Amygdala (tissue), 56 donors: ENCODE measurements at places on chromosomes 3 and 15.

DNA sequence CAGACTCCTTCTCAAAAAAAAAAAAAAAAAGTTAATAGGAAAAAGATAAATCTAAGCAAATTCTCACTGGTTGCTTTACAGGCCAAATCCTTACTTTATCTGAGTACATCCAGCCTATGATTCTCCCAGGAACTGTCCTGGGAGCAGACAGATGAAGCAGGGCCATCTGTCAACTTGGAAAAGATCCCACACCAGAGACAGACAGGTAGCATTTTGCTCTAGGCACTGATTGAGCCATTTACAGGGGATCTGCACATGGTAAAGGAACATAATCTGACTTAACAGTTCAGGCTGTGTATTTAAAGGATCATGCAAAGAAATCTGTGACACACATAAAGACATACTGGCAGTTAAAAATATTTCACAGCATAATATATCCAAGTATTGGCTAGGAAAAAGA is 1006.5 kb downstream of the TBL1XR1 start:
- no peak for DNase-seq

DNA sequence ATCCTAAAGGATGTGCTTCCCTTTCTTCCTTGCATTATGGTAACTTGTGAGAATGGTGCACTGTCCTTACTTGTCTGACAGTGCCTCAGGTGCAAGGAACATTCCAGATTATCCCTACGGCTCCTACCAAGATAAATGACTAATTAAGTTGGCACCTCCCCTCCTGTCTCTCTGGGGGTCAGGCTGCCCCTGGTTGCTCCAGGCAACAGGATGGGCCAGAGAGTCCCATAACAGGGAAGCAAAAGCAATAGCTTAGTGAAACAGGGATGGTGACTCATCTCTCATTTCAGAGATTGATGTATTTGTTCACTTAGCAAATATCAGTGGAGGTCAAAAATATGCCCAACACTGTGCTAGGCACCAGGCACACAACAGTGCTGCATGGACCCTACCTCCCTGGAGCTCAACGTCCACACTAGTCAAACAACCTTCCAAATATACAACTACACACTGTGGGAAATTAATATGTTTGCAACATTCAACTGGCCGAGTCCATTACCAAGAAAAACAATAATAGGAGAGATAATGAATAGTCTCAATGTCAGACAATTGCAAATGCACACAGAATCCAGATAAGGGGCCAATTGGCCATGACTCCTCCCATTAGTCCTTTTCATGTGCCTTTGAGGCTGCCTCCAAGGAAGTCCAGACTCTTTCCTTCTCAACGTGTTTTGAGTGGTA is 249.0 kb downstream of the TLE3 start:
- DNase-seq: no peak

- no peak for DNase-seq
These were observed 17.4 kb upstream of the NPTN start for GRCh38 chr15:73650416-73651126.

DNA sequence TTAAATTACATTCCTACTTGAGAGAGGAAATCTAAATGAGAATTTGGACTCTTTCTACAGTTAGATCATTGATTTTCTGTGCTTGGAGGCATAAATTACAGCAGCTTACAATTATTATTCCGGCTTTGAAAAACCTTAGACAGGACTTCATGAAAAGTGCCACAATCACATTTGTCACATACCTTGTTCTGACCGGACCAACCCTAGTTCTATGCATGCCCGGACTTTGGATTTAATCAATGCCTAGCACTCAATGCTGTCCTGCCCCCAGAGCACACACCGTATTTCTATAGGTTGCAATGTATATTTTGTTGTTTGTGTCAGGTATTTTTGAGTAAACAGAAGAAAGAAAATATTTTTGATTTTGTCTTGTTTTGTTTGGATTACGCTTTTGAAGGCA is 424.7 kb upstream of the PDZRN3 start:
- no peak for DNase-seq

- no peak for DNase-seq
These were observed 230.8 kb upstream of the MCTP2 start for GRCh38 chr15:94000606-94001005.
